ENCODE measurements at places on chromosomes 5 and 9. TPM values are rescaled to one million over a fixed set of nuclear protein-coding genes. Genes with fewer than 3 reads are reported as not detected.
A peak's percentile ranks its signal among the peaks of the same experiment; 100 is the strongest.

- no peak for DNase-seq
- no peak overlapping the region for H3K27ac ChIP-seq
- no peak overlapping the region for H3K4me3 ChIP-seq
- no peaks in the 10 kb centered on the region for H3K27me3 ChIP-seq
- no peaks in the 10 kb centered on the region for H3K36me3 ChIP-seq
- peaks cover 19% of the 10 kb centered on the region for H3K4me1 ChIP-seq
Measured at GRCh38 chr5:154701181-154701580, 54.0 kb upstream of the LARP1 start.

The CCL28 gene
- 15.6 TPM for total RNA-seq

DNA sequence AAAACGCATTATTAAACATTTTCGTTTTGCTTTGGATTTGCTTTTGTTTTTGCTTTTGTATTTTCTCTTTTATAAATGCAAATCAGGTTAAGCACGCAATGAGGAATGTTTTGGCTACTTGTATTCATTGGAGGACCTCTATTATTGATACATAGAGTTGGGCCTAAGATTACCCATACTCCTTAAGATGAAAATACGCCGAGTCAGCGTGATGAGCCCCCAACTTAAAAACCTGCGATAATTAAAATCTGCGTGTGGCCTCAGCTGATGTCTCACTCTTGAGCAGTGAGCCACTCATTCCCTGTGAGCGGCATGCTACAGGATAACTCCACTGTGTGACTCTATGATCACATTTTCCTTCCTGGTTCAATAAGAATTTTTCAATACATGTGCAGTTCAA is 518.3 kb downstream of the IRX1 start:
- no peaks in the 10 kb centered on the region for H3K36me3 ChIP-seq
- no peak overlapping the region for H3K4me3 ChIP-seq
- H3K27ac ChIP-seq, result no peak overlapping the region

The IFNA13 gene
- total RNA-seq, result not detected

DNA sequence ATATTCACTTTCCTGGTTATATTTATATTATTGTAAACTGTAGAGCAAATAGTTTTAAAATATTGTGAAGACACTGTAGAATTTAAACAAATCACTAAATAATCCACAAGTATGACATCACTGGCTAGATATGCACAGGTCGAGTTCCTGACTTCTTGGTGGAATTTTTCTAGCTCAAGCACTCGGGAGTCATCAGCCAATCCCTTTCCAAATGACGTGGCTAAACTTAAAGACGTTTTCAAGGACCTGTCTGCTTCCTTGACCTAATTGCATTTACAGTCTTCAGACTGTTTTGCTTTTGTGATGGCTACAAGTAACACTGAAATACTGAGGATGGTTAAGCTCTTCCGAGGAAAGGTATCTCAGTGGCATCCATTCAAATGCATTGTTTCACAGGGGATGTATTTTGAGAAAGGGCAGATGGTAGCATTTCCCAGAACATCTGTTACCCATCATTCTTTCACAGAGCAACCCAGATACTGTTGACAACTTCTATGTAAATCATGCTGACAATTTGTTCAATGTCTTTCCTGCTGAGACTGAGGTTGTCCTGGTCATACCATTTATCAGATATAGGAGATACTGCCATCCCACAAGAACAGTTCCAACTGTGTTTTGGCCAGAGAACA is 262.8 kb downstream of the CDH10 start:
- no peak overlapping the region for H3K4me3 ChIP-seq
- no peaks in the 10 kb centered on the region for H3K4me1 ChIP-seq
- no peak overlapping the region for H3K27ac ChIP-seq
- H3K36me3 ChIP-seq, result no peaks in the 10 kb centered on the region
- H3K27me3 ChIP-seq, result no peaks in the 10 kb centered on the region

The QSOX2 gene
- total RNA-seq, result 12.7 TPM

- DNase-seq, result no peak
- H3K36me3 ChIP-seq, result no peaks in the 10 kb centered on the region
- peak overlapping the region; percentile 32 for H3K27ac ChIP-seq
- H3K4me3 ChIP-seq, result no peak overlapping the region
- peaks cover 25% of the 10 kb centered on the region for H3K4me1 ChIP-seq
- no peaks in the 10 kb centered on the region for H3K27me3 ChIP-seq
Measured at GRCh38 chr9:88783711-88784083, 207.6 kb upstream of the S1PR3 start.

DNA sequence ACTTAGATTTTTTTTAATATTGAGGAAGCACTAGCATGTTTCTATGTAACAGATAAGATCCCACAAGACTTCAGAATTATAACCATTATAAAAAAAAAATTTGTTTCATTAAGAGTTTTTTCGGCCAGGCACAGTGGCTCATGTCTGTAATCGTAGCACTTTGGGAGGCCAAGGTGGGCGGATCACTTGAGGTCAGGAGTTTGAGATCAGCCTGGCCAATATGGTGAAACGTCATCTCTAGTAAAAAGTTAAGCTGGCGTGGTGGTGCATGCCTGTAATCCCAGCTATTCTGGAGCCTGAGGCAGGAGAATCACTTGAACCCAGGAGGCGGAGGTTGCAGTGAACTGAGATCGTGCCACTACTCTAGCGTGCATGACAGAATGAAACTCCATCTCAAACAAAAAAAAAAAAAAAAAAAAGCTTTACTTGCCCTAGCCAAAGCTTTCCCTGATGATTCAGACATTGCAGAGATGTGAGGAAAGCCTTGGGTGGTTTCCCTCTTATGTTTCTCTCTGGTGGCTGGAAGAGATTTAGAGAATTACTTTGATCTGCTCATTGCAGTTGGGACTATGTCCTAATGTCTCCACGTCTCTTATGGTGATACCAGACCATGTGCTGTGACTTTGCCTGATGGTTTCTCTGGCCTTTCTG is 65.4 kb downstream of the EGFLAM start:
- DNase-seq, result peak; percentile 72
- H3K4me1 ChIP-seq, result peaks cover 3% of the 10 kb centered on the region
- H3K27me3 ChIP-seq, result peaks cover 15% of the 10 kb centered on the region
- H3K36me3 ChIP-seq, result no peaks in the 10 kb centered on the region

DNA sequence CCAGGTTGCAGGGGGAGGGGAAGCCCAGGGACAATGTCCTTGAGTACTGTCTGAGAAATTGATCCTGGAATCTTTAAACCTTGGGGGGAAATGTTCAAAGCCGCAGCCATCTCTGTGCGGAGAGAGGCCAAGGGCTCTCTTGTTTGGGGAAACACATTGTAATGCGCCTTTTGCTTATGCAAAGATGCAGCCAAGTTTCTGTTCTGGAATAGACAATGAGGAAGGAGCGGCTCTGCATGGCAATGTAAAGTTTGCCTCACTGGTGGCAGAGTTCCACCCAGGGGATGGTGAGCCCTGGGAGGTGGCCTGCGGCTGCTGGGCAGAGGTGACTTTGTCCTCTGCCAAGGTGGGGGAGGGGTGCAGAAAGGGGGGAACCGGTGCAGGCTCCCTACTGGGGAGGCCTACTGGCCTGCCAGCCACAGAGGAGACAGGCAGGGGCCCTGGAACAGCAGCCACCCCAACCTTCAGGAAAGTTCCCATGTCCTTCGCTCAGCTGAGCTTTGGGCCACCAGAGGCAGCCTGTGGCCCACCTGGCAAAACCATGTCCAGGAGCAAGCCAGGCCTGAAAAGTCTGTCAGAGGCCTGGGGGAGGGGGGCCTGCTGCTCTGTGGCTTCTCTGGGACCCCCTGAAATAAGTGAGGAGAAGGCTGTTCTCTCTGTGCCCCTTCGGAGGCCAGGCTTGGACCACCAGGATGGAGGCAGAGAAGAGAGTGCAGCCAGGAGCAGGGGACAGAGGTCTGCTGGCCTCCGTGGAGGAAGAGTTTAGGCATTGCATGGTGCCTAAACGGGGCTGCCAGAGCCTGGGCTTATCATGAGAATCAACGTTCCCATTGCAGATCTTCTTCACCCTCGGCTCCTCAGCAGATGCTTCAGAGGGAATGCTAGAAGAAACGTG is 127.8 kb downstream of the ZNF354C start:
- H3K4me1 ChIP-seq, result no peaks in the 10 kb centered on the region
- no peak overlapping the region for H3K27ac ChIP-seq
- no peaks in the 10 kb centered on the region for H3K27me3 ChIP-seq

DNA sequence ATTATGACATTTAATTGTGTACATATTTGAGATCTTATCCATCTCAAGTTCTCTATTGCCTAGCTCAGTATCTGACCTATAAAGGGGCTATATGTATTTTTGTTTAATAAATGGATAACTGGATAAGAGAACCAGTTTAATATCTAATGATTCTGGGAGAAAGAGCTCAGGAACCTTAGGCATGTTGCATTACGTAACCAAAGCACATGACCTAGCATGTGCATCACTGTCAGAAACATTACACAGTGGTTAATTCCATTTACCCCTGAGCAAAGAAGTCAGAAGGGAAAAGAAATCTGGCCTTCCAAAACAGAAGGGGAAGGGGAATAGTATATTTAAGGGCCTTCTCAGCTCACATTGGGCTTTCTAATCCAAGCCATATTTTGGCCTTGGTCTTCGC is 12.3 kb downstream of the PAPPA start:
- H3K27ac ChIP-seq, result no peak overlapping the region
- H3K4me3 ChIP-seq, result no peak overlapping the region
- H3K36me3 ChIP-seq, result no peaks in the 10 kb centered on the region
- H3K27me3 ChIP-seq, result no peaks in the 10 kb centered on the region

GRCh38 chr9:16768816-16769215 is 101.7 kb downstream of the BNC2 start:
- H3K27ac ChIP-seq, result no peak overlapping the region
- no peaks in the 10 kb centered on the region for H3K27me3 ChIP-seq
- H3K4me3 ChIP-seq, result no peak overlapping the region
- no peaks in the 10 kb centered on the region for H3K36me3 ChIP-seq
- no peaks in the 10 kb centered on the region for H3K4me1 ChIP-seq

The MTAP gene
- total RNA-seq, result 35.9 TPM

The ANKRD34B gene
- total RNA-seq, result not detected

The NPR3 gene
- total RNA-seq, result 92.3 TPM

- no peak overlapping the region for H3K4me3 ChIP-seq
- no peaks in the 10 kb centered on the region for H3K27me3 ChIP-seq
- H3K36me3 ChIP-seq, result no peaks in the 10 kb centered on the region
- no peak overlapping the region for H3K27ac ChIP-seq
Measured at GRCh38 chr9:88498880-88499279, 36.1 kb upstream of the NXNL2 start.

DNA sequence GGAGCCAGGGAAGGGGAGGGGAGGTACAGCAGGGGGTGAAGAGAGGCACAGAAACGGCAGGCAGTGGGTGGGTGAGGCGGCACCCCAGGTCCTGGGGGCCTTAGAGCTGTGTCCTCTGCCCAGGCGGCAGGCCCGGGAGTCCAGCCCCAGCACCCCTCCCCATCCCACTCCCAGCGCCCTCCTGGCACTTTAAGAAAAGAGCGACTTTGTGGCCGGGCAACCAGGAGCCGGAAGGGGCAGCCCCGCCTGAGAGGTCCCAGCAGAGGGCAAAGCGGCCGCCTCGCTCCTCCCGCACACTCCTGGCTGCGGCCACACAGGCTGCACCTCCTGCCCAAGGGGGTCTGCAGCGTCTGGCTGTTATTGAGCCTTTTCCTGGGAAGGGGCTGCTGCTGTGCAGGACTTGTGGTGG is 42.6 kb downstream of the NACC2 start:
- H3K27me3 ChIP-seq, result no peaks in the 10 kb centered on the region
- peaks cover 10% of the 10 kb centered on the region for H3K36me3 ChIP-seq
- H3K27ac ChIP-seq, result peak overlapping the region; percentile 80
- peak; percentile 95 for DNase-seq
- H3K4me1 ChIP-seq, result peaks cover 19% of the 10 kb centered on the region

- H3K4me3 ChIP-seq, result no peak overlapping the region
- H3K27me3 ChIP-seq, result no peaks in the 10 kb centered on the region
- no peak overlapping the region for H3K27ac ChIP-seq
Measured at GRCh38 chr5:133779828-133780475, 167.6 kb upstream of the FSTL4 start.

DNA sequence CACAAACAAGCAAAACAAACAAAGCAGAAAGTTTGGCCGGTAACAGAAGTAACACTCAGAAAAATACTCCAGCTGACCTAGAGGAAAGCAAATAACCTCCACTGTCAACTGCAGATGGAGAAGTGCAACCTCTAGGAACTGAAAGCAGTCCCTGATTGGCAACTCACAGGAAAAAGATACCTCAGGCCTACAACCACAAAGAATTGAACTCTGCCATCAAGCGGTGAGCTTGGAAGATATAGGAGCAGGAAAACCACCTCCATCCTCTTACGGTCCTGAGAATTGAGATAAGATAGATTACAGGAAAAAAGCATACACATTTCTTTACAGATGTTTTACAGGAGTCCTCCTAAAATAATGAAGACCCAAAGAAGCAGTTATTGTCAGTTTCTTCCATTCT is 184.5 kb downstream of the PDZD2 start:
- H3K27me3 ChIP-seq, result peaks cover 18% of the 10 kb centered on the region
- DNase-seq, result no peak
- no peaks in the 10 kb centered on the region for H3K36me3 ChIP-seq
- H3K4me3 ChIP-seq, result no peak overlapping the region

DNA sequence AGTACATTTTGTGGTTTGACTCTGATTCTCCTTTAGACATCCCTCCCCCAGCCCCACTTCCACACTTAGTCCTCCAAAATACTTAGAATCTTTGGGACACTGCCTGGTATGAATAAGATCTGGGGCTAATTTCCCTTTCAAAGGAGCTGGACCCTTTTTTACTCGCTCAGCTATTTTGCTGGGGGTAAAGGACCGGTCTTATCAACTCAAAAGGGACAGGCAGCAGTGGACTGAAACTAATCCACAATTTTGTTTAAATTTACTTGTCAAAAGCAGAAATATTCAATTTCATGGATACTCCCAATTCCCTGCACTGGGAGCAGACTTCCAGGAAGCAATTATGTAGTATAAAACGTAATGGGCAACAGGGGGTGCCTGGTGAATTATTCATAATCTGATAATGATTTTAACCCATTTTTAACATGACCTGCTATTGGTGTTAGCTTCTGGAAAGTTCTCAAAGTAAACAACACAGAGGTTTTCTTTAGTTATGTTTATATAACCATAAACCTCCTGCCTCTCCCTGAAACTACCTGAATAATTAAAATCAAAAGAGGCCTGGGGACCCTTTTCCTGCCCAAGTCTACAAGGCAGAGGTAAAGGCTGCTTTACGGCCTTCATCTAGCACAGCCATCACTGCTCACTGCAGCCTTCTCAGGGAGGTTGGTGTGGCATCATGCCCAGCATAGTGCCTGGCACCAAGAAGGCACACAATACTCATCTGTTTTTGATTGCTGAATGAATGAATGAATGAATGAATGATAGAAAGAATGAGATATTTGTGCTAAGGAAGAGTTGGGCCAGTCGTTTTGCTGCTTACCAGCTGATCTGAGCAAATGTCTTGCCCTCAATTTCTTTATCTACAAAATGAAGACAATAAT is 44.2 kb upstream of the GNPDA1 start:
- DNase-seq, result peak; percentile 61
- no peak overlapping the region for H3K4me3 ChIP-seq
- no peak overlapping the region for H3K27ac ChIP-seq

- peaks cover 7% of the 10 kb centered on the region for H3K4me1 ChIP-seq
- DNase-seq, result no peak
- no peaks in the 10 kb centered on the region for H3K36me3 ChIP-seq
- no peak overlapping the region for H3K4me3 ChIP-seq
Measured at GRCh38 chr5:81244451-81244850, 11.3 kb downstream of the CKMT2 start.

Measured in osteoblast (primary cell).